AG08396 (cell line): ENCODE measurements at places on chromosomes 7 and 10.

DNA sequence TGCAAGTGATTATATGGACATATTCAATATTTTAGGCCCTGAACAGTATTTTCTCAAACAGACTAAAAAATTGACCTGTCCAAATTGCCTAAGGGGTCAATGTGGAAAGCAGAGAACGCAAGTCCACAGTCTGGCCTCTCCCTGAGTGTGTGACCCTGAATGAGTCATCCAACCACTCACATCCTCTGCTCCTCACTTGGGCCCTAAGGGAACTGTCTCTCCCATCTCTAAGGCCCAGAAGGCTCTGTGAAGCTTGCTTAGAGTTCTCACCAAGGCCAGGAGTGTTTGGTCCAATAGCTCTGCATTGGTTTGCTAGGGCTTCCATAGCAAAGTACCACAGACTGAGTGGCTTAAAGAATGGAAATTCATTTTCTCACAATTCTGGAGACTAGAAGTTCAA, 155.1 kb downstream of the LSM5 start:
- DNase-seq = no peak

GRCh38 chr7:142698429-142698828, 50.8 kb upstream of the PRSS1 start:
- DNase-seq = no peak

DNA sequence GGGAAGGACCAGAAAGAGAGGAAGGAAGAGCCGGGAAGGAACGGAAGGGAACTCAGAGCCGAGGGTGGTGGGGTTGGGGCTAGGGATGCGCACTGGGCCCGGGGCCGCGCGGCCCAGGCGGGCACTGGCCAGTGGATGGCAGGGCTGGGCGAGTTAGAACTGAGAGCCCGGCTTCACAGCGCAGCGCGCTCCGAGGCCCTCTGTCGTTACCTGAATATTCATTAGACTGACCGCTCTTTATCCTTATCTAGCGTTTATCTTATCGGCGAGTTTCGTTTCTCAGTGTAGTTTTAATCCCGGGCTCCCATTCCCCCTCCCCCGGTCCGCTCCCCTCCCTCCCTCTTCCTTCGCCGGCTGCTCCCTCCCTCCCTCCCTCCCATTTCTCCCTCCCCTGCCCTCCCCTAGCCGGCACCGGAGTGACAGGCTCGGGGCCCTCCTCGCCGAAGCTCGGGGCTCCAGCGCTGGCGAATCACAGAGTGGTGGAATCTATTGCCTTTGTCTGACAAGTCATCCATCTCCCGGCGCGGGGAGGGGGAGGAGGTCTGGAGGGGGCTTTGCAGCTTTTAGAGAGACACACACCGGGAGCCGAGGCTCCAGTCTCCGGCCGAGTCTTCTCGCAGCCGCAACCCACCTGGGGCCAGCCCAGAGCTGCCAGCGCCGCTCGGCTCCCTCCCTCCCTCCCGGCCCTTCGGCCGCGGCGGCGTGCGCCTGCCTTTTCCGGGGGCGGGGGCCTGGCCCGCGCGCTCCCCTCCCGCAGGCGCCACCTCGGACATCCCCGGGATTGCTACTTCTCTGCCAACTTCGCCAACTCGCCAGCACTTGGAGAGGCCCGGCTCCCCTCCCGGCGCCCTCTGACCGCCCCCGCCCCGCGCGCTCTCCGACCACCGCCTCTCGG, at the start of gene PAX2:
Gene PAX2, plus strand, starts transcription at position 596 of the 895 bp plus-strand sequence. CDS start 679 bp downstream, outside the sequence.
- peak; percentile 33 for DNase-seq

DNA sequence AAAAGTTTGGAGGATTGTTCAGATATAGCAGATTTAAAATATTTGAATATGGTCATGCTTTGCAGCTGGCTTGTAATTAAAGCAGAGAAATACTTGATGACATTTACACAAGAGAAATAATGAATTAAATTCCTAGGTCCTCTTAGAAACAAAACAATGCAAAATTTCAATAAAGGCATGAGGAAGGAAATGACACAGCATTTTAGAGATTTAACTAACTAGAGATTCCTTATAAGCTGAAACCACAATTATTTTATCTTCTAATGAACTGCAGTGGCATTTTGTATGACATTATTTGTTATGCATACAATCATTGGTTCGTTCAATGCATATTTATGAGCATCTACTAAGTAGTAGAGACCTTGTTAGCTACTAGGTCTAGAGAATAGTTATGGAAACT, 490.9 kb downstream of the ZWINT start:
- DNase-seq = no peak

GRCh38 chr10:102674566-102674965, 30.3 kb downstream of the TRIM8 start:
- DNase-seq = peak; percentile 8

GRCh38 chr7:6654113-6654841, 17.2 kb downstream of the ZNF316 start:
- DNase-seq = no peak

DNA sequence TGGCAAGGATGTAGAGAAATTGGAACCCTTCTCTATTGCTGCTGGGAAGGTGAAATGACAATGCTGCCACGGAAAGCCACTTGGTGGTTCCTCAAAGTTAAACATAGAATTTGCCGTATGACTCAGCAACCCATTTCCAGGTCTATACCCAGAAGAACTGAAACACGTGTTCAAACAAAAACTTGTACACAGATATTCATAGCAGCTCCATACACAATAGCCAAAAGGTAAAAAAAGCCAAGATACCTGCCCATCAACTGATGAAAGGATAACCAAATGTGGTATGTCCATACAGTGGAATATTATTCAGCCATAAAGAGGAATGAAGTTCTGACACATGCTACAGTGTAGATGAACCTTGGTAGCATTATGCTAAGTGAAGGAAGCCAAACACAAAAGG, 39.1 kb downstream of the LHPP start:
- DNase-seq = no peak
